H9 (cell line): ENCODE measurements at places on chromosomes 7 and 10.

DNA sequence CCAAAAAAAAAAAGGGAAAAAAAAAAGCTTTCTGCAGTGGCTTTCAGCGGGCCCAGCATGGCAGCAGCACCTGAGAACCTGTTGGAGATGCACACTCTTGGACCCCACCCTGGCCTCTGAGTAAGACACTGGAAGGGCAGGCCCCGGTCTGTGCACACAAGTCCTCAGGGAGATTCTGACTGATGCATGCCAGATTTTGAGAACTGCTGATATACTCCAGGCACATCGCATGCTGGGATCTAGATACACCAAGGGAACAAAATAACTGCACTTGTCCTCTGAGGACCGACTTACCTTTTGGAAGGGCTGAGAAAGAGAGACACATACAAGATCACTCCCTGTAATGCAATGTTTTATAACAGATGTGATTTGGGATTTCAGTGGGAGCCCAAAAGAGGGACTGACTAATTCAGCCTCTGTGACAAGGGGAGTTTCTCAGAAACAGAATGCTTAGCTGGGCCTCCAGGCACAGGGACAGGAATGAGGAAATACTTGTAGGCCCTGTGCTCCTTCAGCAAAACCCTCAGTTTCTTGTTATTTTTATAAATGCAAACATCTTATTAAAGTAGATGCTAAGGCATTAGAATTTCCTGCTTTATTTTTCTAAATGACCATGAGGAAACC, 8.2 kb downstream of the EGFR start:
- DNase-seq: no peak

- no peak for DNase-seq
Observed at GRCh38 chr10:127679642-127680255, 57.2 kb upstream of the FOXI2 start.

- DNase-seq: no peak
Observed at GRCh38 chr7:94003446-94004023, 620 bp downstream of the BET1 start.

- DNase-seq: no peak
Observed at GRCh38 chr7:33237036-33237435, 107.7 kb downstream of the BBS9 start.

GRCh38 chr10:120360571-120360970, 96.5 kb upstream of the PLPP4 start:
- DNase-seq: no peak
